Activated CD8-positive, alpha-beta memory T cell treated with anti-CD3 and anti-CD28 coated beads for 48 hours (primary cell): ENCODE measurements at places on chromosomes 5 and 9.

DNA sequence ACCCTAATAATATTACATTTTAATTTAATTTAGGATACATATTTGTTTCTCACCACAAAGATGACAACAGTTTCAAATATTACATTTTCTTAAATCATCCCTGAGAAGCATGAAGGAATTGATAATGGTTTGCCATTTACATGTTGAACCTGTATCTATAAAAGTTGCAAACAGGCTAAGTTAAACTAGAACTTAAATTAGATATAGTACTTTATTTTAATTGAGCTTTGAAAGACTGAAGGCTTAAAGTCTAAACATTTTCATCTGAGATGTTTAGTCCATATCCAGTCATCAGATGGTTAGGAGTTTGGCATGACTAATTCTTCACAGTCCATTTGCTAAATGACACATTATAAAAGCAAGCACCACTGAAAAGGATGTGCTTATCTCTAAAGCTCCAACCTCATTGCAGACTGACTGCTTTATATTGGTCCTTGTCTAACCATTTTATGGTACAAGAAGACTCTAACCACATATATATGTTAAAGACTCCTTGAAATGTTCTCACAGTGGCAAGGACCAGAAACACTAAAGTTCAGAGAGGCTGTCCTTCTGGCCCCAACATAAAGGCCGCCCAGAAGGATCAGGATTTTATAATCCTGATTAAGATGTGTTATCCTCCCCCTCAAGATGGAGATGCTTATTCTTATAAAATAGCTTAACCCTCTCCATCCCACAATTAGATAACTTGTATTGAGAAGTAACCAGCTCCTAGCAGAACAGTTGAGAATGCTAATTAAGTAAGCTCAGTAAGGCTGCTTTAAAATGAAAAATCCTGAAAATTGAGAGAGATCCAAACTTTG lies 25.8 kb downstream of the WNT8A start:
- no peak for DNase-seq

DNA sequence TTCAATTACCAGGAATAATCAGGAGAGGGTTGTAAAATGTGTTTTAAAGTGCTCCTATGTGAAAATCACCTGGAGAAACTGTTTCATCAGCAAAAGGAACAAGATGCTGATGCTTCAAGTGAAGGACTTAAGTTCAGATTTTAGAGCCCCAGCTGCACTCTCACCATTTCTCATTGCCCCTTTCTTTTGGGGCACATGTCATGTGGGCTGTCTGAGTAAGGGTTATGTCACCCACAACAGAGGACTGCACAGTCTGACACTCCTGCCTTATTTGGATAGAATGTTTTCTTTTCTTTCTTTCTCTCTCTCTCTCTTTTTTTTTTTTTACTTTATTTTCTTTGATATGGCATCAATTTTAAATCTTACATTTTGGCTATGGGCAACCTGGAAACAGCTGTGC lies 204.1 kb upstream of the EFNA5 start:
- DNase-seq, result no peak

GRCh38 chr5:96256795-96257470 lies 176.1 kb downstream of the PCSK1 start:
- DNase-seq, result no peak

GRCh38 chr9:90070056-90070455 lies 465.2 kb downstream of the GADD45G start:
- no peak for DNase-seq

DNA sequence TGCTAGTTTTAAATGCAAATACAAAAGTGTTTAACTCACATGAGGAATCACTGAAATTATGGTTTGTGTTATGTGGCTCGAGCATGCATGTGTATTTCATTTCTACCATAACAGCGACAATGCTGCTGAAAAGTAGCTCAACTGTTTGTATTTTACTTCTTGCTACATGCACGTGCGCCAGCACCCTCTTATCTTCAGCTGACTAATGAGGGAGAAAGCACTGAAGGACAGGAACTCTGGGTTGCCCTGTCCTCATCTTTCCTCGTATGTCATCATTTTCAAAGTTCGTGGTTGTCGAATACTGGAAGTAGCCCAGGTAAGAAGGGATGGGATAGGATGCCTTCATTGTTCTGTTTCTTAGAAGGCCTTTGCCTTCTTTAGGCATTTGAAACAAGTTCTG lies 120.3 kb downstream of the SYK start:
- no peak for DNase-seq

DNA sequence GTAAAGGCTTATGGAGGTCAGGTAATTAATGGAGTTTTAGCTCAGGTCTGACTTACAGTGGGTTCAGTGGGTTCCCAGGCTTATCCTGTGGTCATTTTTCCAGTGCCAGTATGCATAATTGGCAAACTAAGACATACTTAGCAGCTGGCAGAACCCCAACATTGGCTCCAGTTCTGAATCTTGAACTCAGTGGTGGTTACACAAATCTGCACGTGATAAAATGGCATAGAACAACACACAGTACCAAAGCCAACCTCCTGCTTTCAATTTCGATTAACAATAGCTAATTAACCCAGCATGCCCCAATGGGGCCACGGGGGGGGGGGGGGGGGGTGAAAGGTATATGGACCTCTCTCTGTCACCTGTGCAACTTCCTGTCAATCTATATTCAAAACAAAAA lies 19.0 kb upstream of the BARX1 start:
- DNase-seq, result no peak

DNA sequence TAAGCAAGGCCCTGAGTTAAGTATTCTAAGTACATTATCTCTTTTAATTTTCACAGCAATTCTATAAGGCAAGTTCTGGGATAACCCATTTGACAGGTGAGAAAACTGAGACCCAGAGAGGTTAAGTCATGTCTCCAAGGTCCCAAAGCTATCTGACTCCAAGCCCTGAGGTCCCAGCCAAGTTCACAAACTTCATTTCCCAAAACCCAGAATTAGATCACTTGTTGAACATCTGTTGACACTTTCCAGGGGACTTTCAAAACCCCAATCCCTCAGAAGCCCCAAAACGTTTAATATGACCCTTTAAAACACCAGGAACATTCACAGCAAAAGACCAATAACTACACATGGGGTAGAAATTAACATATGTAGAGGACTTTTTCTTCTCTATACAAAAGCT lies 72.0 kb downstream of the SH3TC2 start:
- no peak for DNase-seq

GRCh38 chr9:127967151-127967809 lies 13.5 kb downstream of the EEIG1 start:
- DNase-seq, result no peak

- no peak for DNase-seq
Measured at GRCh38 chr5:35477911-35478310, 139.8 kb upstream of the SPEF2 start.

- DNase-seq, result no peak
Measured at GRCh38 chr9:80504601-80505230, 933.0 kb downstream of the TLE4 start.

DNA sequence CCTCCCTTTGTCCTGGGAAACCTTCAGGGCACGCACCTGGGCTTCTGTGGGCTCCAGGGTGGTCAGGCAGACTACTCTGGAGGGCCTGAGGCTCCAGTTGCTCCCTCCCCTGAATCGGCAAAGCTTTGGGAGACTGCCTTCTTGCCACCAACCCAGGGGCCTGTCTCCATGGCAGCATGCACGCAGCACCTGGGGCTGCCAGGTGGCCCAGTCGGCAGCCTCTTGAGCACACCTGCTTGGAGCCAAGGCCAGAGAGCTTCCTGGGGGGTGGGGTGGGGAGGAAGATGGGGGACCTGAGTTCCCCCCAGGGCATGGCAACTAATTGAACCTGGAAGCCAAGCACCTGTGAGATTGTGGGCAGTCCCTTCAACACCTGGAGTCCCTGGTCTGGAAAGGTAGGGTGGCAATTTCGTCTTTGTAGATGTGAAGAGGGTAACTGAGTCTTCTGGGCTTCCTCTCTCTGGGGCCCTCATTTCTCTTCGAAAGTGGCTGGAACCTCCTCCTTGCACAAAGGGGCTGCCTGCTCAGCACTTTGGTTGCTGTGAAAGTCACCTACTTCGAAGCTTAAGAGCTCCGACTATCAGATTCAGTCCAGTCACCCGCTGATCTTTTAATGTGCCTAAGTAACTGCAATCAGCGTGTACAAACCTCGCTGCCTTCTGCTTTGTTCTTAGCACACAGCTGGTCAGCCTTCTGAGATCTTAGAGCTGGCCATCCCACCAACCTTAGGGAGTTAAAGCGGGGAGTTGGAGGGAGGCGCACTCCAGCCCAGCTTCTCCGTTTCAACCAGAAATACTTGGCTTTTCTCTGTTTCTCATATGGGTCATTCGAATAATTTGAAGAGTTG lies 4.0 kb downstream of the RNF183 start:
- no peak for DNase-seq

DNA sequence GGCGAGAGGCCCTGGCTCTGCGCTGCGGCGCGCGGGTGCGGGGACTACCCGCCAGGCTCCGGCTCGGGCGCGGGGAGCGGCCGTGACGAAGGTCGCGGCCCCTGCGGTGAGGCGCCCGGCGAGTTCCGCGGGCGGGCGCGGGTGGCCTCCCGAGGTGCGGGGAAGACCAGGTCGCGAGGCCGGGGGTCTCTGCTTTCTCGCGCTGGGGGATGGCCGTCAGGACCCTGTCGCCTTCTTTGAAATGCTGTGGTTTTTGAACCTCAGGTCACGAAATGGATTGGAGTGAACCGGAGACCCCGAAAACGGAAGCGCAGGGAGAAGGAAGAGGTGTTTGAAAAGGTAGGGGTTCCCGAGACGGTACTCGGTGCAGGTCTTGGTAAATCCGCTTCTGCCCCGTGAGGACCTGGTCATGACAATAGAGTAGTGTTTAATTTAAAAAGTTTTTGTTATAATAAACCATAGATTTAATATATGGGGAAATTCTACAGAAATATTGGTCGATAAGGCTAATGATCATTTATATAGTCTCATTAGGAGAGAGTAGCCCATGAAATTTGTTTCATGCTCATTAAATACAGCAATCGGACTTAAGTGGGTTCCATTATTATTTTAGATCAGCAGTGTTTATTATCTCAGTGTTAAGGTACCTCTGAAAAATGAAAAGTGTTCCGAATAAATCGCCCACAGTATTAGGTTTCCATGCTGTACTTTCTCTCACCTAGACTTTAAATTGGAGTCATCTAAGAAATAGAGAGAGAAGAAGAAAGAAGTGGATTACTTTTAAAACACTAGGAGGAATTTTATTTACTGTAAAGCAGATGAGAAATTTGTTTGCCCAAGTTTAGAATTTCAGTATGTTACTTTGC lies 279.0 kb downstream of the AOPEP start:
- DNase-seq, result no peak

- DNase-seq, result no peak
Measured at GRCh38 chr9:115969096-115969495, 184.5 kb upstream of the PAPPA start.

DNA sequence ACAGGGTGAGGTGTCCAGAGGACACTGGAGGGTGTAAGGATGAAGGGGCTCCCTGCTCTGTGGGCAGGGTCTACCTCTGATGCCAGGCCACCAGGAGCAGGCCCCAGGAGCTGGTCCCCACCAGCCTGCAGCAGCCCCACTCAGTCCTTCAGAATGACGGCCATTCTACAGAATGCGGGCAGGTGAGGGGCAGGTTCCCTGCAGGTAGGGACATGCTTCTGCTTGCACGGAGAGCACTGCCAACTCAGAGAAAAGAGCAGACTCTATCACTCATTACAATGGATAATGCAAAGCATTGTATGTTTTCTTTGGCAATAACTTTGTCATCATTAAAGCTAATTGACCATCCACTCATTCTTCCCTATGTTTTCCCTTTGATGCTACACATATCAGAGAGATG lies 39.0 kb downstream of the DDX31 start:
- no peak for DNase-seq

- no peak for DNase-seq
Measured at GRCh38 chr5:89948977-89949376, 460.6 kb downstream of the CETN3 start.

- no peak for DNase-seq
Measured at GRCh38 chr5:167049043-167049663, 1242.3 kb upstream of the WWC1 start.

GRCh38 chr9:103713631-103714030 lies 380.5 kb upstream of the SMC2 start:
- no peak for DNase-seq

GRCh38 chr9:122097679-122098315 lies 4.7 kb upstream of the TTLL11 start:
- no peak for DNase-seq

DNA sequence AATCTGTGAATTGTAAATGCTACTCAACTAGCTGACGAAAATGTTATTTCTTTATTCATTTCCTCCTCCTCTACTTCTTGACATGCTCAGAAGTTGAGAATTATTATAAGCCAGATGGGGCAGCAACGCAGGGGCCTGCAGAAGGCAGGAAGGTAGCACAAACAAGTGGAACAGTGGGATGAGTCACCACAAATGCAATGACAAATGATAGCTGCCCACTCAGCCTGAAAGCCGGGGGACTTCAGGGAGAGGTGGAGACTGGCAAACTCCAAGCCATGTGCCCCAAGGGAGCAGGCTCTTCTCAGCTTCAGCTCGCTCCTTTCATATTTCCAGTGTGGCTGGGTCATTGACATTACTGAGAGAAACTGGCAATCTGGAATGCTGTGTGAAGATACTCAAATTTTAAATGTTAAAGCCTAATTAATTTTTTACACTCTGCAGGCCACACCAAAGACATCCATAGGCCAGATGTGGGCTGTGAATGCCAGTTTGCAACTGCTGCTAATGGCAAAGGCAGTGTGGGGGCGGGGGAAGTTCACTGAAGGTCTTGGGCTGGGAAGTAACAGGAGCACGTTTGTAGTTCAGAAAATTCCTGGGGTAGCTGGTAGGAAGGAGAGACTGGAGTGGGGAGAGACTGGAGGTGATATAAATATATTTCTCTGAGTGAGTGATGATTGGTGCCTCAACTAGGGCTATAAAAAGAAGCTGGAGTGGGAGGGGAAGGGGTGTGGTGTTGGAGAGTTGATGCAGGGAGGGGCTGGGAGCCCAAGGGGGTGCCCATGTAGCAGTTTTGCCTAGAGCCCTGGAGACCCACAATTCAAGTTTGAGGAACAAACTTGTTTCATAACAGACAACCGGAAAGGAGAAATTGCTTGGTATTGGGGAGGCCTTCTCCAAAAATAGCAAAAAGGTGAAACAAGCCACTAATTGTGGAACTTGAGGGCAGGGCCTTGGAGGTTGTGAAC lies 20.8 kb upstream of the ADRB2 start:
- DNase-seq, result no peak

DNA sequence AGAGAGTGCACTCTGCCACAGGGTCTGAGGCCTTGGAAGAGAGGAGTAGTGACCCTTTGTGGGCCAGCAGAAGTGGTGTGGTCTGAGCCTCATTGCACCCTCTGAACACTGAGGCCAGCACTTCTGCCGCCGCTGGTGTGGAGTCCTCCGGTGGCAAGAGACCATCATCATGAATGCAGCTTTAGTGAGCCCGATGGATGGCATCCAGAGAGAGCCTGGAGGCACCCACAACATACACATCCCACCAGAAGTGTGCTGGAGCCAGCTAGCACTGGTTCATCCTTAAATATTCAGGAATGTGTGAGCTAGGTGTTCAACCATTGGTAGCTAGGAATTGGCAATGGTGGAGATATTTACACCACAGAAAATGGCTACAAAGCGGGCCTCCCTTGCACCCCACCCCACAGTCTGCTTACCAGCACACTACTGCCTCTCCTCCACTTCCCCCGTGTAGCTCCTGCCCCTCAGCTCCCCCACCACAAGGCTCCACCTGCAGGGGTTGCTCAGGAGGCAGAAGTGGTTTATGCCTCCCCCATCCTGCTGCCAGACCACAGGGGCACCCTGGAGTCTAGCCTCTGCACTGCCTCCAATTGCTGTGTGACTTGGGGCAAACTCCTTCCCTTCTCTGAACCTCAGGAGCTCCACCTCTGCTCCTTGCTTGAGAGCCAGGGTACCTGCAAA lies 16.4 kb downstream of the SLC6A7 start:
- DNase-seq, result no peak

GRCh38 chr5:11346336-11346735 lies 557.9 kb downstream of the CTNND2 start:
- no peak for DNase-seq
